ENCODE measurements at places on chromosomes 11 and 22.

- DNase-seq = no peak
These were observed 322.8 kb downstream of the GUCY1A2 start for GRCh38 chr11:106695506-106695905.

GRCh38 chr11:1224111-1224490 lies 1.2 kb downstream of the MUC5B start:
- no peak for DNase-seq

DNA sequence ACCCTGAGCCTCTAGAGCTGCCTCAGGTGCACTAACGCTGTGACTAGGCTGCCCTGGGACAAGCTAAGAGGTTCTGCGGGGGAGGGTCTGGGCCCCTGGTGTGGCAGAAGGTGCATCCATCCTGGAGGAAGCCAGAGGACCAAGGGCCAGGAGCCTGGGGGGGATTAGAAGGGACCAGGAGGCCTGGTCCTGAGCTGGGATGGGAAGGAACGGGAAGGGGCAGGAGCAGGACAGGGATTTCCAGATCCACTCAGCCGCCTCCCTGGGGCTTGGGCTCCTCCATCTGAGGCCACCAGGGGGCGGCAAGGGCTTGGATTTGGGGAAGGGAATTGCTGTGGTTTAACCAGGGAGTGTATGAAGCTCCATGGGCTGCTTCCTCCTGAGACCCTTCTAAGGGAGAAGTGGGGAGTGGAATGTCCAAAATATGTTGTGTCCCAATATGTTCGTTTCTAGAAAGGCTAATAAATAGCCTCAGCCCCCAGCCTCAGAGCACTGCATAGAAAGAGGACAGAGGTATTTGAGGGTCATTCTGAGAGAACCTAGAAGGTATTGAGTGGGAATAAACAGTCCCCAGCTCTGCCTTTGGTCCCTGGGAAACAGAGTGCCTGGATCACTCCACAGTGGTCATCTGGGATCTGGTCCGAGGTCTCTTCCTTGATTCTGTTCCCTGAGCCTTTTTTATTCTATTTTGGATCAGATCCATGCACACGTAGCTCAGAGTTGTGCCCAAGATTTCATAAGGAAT lies 17.4 kb upstream of the PRAME start:
- peak; percentile 19 for DNase-seq

- DNase-seq = peak; percentile 58
These were observed 6.5 kb downstream of the ADORA2A start for GRCh38 chr22:24433828-24434470.

DNA sequence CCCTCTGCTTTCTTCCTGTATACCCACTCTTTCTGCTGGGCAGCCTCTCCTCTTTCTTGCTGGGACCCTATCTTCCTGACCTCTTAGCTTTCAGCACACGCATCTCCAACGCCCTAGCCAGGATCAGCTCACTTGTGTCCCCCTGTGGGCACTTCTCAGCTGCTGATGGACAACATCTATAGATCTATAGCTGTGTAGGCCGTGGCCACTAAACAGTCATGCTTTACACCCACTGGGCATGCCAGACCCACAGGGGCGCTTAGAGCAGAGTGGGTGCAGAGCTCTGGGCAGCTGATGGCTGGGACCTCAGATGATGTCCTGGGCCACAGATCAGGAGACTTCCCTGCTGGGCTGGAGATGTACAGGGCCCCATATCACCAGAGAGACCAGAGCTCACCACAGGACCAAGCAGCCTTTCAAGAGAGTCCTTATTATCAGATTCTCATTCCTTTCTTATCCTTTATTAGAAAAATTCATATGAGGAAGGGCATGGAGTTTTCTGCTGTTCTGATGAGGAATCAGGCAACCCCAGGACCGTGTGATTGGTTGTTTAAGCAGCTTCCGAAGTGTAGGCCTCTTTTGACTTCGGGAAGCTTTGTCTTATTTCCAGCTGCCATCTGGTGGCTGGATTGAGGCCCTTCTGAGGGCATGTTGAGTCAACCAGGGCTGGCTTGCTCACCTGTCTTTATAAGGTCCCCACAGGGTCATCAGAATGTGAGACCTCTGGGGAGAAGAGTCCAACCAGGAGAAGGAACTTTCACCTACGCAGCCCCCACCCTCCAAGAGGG lies 60.5 kb downstream of the OSBP2 start:
- DNase-seq = no peak

DNA sequence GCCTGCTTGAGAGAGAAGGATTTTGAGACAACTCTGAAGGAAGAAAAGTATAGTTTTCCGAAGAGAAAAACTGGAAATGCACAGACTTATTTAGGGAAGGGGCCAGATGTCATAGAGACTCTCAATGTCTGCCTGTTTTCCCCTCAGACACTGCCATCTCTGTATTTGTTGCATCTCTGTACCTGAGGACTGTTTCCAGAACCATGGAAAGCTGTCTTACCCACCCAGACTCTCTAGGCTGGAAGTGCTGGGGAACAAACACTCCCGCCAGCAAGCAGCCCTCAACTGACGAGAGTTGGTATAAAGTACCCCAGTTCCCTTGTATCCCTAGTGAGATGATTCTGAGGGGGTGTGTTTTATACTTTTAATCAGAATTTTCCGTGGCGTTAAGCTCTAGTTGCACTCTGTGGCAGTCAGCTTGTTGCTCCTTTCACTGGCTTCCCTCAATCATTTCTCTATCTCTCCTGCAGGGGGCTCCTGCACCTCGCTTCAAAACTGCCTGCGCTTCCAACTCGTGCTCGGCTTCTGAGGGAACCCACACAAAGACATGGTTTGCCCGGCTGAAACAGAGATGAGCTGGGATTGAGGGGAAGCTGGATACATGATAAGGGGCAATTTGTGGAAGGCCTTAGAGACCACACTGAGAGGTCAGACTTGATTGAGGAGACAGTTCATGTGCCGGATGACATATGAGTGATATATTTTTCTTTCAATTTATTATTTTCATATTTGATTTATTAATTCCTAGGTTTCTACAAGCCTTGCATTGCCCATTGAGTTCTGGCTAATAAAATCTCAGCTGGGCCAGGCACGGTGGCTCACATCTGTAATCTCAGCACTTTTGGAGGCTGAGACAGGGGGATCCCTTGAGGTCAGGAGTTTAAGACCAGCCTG lies 36.9 kb upstream of the CLPB start:
- DNase-seq = peak; percentile 55

DNA sequence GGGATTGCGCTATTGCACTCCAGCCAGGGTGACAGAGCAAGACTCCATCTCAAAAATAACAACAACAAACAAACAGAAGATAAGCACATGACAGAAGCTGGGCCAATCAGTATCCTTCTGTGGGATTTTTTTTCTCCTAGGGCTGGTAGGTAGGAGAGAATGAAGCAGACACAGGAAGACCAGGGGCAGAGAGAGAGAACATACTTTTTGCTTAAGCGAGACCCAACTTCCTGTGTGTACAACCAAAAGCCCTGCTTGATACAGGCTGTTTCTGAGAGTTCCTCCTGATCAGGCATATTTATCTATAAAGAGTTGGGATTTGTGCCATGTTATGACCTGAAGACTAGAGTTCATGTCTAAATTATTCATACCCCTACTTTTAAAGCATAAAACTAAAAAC lies 12.4 kb upstream of the PLEKHB1 start:
- no peak for DNase-seq

DNA sequence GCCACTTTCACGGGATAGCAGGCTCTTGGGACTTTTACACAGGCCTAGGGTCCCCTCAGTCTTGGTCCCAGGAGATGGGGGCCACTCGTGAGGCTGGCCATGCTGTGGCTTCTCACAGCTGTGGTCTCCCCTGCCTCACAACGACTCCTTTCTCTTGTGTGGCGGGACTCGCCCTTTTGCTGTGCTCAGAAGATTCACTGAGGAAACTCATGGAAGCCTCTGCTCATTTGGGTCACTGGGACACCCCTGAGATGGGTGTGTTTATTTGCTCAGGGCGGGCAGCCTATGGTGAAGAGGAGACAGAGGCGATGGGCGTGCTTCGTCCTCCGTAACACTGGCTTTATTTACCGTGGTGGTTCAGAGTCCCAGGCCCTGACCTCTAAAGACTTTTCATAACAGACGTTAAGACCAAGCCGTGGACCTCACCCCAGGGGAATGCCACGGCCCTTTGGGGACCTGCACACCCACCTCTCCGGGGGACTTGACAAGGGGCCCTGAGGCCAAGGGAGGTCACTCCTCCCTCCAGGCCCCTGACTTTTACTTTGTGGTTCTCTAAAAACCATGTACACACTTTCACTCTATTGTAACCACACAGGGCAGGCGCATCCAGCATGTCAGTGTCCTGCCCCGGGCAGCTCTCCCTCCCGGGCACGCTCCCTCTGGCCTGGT lies 15.5 kb downstream of the TEF start:
- DNase-seq = no peak

DNA sequence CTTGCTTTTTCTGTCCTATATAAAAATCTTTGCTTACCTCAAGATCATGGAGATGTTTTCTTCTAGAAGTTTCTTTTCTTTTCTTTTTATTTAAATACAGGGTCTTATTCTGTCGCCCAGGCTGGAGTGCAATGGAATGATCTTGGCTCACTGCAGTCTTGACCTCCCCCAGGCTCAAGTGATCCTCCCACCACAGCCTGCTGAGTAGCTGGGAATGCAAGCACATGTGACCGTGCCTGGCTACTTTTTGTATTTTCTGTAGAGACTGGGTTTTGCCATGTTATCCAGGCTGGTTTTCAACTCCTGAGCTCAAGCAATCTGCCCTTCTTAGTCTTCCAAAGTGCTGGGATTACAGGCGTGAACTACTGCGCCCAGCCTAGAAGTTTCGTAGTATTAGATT lies 45.3 kb downstream of the USP35 start:
- DNase-seq = no peak

DNA sequence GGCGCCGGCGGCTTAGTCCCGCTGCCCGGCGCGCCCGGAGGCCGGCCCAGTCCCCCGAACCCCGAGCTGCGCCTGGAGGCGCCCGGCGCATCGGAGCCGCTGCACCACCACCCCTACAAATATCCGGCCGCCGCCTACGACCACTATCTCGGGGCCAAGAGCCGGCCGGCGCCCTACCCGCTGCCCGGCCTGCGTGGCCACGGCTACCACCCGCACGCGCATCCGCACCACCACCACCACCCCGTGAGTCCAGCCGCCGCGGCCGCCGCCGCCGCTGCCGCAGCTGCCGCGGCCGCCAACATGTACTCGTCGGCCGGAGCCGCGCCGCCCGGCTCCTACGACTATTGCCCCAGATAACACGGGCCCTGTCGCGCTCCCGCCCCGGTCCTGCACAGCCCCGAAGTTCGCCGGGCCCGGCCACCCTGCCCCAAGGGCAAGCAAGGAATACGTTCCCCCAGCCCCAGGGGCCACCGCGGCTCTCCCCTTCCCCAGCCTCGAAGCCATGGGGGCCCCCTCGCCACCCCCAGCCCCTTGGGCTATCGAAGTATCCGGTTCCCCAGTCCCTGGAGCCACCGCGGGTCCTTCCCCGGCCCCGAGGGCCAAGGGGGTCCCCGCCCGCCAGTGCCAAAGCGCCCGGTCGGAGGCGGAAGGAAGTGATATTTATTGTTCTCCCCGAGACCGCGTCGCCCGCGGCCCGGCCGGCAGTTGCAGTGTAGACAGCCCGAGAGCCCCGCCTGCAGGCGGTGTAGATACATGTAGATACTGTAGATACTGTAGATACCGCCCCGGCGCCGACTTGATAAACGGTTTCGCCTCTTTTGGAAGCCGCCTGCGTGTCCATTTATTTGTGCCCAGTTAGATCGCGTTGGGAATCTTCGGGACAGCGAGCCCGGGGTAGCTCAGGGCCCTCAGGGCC lies 6.2 kb downstream of the TBX1 start:
- no peak for DNase-seq

GRCh38 chr11:130458410-130458729 lies 9.9 kb downstream of the ADAMTS15 start:
- DNase-seq = no peak

Measured in memory B cell (primary cell).